Neural progenitor cell (in vitro differentiated cells): ENCODE measurements at places on chromosomes 4 and X. TPM values are rescaled to one million over a fixed set of nuclear protein-coding genes. Genes with fewer than 3 reads are reported as not detected.
A peak's percentile ranks its signal among the peaks of the same experiment; 100 is the strongest.

- DNase-seq: peak; percentile 80
These were observed 859 bp downstream of the SMARCA1 start for GRCh38 chrX:129522184-129523078.

- peak; percentile 66 for DNase-seq
These were observed at the start of gene STARD8 for GRCh38 chrX:68647156-68647957. TSS of gene STARD8 (plus strand) at chrX:68647666. CDS start at chrX:68647883, 217 bp downstream.

GRCh38 chr4:10296730-10297129 is 160.5 kb downstream of the ZNF518B start:
- DNase-seq: peak; percentile 83

GRCh38 chr4:182819751-182820150 is 97.4 kb downstream of the DCTD start:
- no peak for DNase-seq

GRCh38 chrX:18887825-18888212 is 96.1 kb downstream of the PHKA2 start:
- DNase-seq: no peak

DNA sequence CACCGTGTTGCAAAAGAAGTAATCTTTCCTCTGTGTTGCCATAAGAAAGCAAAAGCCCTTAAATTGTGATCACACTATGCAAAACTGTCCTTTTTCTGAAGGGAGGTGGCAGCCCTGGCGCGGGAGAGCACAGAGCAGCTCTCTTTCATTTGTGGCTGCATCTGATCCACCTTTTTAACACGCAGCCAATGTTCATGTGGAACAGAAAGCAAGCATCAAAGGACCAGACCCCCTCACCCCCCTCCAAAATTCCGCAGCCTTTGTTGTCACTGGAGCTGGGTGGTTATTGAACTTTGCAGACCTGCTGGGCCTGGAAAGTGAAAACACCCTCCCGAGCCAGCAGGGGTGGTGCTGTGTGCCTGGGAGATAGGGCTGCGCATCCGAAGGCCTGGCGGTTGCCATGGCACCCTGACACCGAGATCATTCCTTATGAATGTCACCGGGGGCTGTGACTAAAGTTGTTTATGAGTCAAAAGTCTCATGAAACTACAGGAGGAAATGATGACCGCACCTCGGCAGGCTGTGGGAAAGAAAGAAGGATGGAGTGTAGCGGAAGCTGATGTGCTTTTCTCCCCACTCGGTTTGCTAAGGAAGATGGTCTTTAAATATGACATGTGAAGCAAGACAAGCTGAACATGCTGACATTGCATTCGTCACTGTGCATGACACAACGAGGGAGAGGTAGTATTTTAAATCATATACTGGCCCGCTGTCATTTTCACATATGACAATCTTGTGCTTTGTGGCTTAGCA is 367.4 kb downstream of the UNC5C start:
- peak; percentile 83 for DNase-seq

DNA sequence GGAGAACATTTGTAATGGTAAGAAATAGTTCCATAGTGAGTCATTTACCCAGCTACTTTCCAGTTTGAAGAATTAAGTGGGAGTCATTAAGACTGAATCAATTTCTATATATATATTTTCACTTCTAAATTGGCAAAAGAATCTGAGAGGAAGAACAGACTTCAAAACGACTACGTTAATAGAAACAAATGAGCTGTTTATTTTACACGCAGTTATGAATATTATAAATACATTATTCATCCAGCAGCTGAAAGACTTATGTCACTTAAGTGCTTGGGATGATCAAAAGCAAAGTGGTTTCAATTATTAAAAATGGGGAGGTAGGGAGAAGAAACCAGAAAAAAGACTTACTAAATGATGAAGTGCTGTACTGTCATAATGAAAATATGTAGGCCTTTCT is 260.5 kb upstream of the DDX53 start:
- no peak for DNase-seq

GRCh38 chr4:180571516-180572055 is 1671.6 kb upstream of the TENM3 start:
- DNase-seq: no peak

SLITRK4 gene
- 7.7 and 8.3 TPM in 2 replicates for total RNA-seq

PPM1K gene
- total RNA-seq: 6.4 and 7.3 TPM in 2 replicates

ETDA gene
- not detected in 2 replicates for total RNA-seq

CYSLTR1 gene
- not detected in 2 replicates for total RNA-seq
